ENCODE measurements at places on chromosomes 11 and 22.

DNA sequence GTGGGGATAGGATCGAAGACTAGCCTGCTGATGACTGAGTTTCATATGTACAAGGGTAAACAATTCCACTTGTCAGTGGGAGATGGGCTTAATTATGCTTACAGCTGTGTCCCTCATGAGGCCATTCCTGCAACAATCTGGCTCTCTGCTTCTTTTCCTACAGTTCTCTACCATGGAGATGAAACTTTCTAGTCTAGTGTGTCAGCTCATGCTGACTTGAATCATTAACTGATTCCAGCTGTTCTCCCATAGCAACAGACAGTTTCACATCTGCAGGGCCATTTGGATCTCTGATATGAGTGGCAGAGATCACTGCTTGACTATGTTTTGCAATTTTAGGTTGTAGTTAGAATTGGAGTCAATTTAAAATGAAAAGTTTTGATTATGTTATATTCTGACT lies 1251.7 kb upstream of the RAG2 start:
- no peak for DNase-seq

- DNase-seq, result no peak
These were observed 65.6 kb upstream of the SESN3 start for GRCh38 chr11:95296621-95297025.

GRCh38 chr22:20885557-20886323 lies 26.9 kb downstream of the SNAP29 start:
- peak; percentile 61 for DNase-seq

GRCh38 chr11:117505285-117505970 lies 177.8 kb downstream of the CEP164 start:
- no peak for DNase-seq

DNA sequence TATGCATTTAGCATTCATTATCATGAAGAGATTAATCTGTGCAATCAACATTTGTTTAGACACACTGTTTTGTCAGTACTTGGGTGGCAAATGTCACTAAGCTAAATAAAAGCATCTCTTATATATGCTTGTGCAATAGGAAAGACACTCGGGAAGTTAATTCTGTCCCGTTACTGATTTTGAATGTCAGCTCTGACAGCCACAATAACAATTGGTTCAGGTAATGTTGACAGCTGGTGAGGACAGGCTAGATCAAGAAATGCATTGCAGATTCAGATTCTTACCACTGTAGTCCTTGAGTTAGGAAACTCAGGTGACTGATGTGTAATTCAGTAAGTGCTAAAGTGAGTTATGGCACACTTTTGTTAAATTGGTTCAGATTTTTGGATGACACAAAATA lies 523.8 kb upstream of the FAT3 start:
- no peak for DNase-seq

- DNase-seq, result no peak
These were observed 53.5 kb upstream of the SLC35C1 start for GRCh38 chr11:45751430-45751829.

GRCh38 chr22:37626556-37627075 lies 12.9 kb upstream of the SH3BP1 start:
- DNase-seq, result no peak

- DNase-seq, result no peak
These were observed 13.6 kb downstream of the PLA2G6 start for GRCh38 chr22:38167988-38168407.

DNA sequence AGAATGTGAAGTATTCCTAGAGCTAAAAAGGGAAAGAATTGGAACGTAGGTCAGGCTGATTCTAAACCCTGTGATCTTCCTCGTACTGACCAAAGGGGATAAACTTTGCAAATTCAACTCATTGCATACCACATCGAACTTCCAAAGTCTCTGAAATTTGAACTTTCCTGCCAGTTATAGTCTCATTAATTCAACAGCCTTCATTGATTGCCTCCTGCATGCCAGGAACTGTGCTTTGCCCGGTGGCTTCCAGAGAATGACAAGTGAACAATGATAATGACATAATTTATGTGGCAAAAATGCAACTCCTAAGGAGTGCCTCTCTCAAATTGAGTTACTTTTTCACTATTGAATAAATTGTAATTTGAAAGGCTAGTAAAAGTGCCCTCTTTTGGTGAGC lies 107.7 kb upstream of the LDLRAD3 start:
- no peak for DNase-seq

GRCh38 chr11:124075841-124076651 lies 34.9 kb upstream of the OR10G7 start:
- DNase-seq, result peak; percentile 16

GRCh38 chr11:111920908-111921307 lies 2.2 kb downstream of the C11orf52 start:
- DNase-seq, result no peak

- no peak for DNase-seq
These were observed 23.5 kb downstream of the PPFIBP2 start for GRCh38 chr11:7537265-7537664.

GRCh38 chr11:64120951-64121569 lies 44.9 kb downstream of the MACROD1 start:
- no peak for DNase-seq

DNA sequence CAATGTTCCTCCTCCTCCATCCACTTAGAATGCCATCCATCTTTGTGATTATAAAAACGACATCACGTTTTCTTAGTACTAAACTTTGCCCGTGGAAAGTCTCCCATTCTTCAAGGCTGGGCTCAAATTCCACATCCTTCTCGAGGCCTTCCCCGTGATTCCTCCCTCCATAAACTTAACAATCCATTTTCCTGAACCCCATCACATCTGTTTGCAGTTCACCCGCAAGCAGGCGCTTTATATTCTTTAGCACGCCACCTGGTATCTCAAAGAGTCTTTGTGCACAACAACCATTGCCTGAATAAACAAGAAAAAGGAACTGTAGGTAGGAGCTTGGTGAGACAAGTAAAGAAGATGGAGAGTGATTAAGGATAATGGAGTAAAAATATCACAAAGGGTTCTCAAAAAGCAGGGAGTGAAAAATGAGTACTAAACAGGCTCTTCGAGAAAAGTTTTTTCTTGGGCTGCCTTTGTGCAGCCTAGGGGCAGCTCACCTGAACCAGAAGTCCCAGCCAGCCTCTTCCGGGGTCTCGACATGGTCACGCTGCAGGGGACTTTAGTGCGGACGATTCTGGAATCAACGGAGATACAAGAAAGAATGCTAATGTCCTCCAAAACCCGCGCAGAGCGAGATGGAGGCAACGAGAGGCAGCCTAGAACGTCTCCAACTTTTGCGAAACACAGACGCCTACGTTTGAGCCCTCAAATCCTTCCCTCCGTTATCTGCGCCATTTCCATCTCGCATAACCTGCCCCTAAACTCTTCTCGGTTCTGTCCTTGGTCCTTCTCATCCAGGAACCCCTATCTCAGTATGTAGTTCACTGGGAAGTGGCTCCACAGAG lies 585 bp downstream of the THYN1 start:
- no peak for DNase-seq

DNA sequence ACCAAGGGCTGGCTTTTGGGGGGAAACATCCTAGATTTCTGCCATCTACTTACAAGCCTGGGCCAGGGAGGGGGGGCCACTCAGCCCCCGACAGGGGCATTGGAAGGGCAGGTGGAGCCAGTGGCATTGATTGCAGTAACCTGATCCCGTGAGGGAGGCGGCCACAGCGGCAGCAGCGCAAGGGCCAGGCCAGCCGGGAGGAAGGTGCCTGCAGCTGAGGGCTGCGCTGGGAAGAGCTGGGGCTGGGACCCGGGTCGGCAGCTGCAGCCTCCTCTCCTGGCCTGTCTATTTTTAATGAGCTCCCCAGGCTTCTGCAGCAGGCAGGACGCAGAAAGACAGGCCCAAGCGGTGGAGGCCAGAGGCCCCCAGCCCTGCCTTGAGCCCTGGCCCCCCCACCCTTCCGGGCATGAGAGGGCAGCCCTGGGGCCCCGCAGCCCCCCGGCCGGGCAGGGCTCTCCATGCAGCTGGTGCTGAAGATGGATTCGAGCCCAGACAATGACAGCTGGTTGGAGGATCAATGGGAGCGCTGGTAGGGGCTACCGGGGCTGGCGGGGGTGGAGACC lies 10.6 kb downstream of the FREY1 start:
- DNase-seq, result no peak

DNA sequence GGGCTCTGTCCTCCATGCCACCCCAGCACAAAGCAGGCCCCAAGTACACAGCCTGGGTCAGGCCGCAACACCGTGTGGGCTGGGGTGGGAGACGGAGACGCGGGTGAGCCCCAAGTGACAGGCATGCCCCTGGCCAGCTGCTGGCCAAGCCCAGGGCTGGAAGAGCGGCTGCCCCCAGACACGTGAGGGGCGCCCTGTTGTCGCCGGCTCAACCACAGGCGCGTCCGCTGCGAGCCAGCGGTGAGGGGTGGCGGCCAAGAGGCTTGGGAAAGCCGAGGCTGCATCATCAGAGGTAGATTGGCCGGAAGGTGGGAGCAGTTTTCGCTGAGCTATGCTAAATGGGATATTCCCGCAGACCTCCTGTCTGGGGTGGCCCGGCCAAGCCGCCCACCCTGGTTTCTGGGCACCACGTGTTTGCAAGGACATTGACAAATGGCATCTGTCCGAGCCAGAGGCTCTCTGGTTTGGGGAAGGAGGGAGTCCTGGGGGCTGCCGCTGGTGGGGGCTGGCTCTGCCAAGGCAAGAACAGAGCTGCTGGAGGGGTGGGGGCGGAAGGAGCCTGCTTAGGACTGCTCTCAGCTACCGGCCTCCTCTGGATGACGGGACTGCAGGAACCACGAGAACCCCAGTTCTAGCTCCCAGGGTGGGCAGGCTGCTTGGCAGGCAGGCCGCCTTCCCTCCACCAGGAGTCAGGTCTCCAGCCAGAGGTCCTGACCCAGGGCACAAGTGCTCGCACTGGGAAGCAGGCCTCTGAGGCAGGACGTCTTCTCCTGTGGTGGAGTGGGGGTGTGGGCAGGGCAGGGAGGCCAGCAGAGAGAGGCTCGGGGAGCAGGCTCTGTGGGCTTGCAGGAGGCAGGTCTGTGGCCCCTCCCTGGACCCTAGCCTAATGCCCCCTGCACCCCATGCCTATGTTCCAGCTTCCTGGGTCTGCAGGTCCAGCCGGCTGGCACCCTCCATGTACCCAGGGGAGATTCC lies 552 bp downstream of the PRR33 start:
- no peak for DNase-seq

DNA sequence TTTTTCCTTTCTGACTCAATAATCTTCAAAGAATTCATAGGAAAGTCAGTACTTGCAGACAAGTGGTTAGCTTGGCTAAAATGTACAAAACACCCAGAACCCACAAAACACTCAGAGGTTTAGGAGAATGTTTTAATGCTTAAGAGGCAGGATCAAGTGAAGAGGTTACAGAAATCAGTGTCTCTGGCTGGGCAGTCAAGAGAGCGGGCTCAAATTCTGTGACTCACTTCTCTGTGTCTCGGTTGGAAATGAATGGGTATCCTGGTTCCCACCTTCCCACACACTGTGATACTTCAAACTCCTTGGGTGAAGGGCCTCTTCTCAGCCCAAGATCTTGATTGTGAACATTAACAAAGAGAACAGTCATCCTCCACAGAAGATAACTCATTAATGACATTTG lies 3.8 kb downstream of the MPEG1 start:
- DNase-seq, result no peak

DNA sequence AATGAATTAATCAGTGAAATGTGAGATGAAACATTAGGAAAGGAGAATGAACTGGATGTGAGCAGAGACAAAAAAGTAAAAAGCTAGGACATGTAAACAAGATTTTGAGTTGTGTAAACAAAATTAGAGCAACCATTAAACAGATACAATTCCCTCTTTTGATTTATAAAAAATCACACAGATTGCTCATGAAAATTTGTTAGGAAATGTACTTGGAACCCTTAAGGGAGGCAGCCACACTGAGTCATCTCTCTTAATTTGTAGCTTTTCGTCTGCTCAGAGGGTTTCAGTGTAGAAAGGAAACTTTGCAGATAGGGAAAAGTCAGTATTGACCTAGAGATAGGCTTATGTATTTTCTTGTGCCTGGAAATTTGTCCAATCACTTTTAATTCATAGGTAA lies 49.6 kb upstream of the ME3 start:
- DNase-seq, result no peak

DNA sequence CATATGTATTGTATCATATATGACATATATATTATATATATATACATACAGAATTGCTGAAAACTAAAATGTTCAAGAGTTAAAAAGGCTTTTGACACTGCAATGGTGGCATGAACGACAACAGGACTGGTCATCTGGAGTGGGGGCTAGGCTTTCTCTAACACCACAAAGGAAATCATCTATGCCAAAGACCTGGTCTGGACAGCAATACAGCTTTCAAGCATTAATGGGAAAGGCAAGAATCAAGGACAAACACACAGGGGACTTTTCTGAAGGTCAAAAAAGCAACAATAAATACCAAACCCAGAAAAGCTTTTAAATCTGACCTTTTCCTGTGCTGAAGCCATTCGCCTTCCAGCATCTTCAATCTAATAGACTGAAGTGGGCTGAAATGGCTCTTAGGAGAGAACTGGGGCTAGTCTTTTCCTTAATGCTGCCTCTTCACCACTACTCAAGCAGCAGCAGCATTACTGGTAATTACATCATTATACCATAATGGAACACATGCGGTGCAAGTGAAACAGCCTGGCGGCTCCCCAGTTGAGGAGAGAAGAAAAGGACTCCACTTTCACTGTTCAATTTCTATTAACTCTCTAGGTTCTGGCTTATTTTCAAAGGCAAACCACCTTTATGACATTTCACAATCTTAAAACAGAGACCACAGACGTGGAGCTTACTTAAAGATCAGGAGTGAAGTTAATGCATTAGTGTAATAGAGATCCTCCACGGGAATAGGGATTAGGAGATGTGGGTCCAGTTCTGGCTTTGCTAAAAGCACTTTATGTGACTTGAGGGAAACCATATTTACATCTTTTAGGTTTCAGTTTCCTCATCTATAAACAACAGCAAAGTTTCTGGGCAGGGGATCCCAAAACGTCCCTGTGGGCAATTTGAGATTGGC lies 63.0 kb downstream of the GAB2 start:
- no peak for DNase-seq

DNA sequence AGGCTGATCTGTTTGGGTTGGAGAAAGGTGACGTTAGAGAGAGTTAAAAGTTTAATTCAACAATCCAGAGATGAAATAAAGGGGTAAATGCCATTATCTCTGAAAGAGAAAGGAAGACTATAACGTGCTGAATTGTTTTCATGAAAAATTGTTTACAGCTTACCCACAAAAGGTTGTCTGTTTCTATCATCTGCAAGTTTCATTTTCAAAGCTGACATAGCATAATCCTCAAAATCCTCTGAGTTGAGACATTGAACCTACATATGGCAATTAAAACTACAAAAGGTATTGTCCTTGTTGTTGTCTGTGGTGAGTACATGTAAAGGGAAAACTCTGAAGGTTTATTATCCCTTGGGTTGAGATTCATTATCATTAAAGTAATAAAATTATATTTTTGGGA lies 569.9 kb downstream of the LUZP2 start:
- DNase-seq, result no peak

- no peak for DNase-seq
These were observed 97.6 kb downstream of the CELSR1 start for GRCh38 chr22:46439576-46440465.

Data from hippocampal formation (tissue), 2 donors.